ENCODE measurements at places on chromosomes 6 and 20. TPM values are rescaled to one million over a fixed set of nuclear protein-coding genes. Genes with fewer than 3 reads are reported as not detected.

- H3K4me1 ChIP-seq, result no peaks in the 10 kb centered on the region
- H3K36me3 ChIP-seq, result peaks cover 3% of the 10 kb centered on the region
- H3K27me3 ChIP-seq, result no peaks in the 10 kb centered on the region
- no peak overlapping the region for H3K4me3 ChIP-seq
Observed at GRCh38 chr6:46862381-46862780, 59.4 kb downstream of the ADGRF5 start.

DNA sequence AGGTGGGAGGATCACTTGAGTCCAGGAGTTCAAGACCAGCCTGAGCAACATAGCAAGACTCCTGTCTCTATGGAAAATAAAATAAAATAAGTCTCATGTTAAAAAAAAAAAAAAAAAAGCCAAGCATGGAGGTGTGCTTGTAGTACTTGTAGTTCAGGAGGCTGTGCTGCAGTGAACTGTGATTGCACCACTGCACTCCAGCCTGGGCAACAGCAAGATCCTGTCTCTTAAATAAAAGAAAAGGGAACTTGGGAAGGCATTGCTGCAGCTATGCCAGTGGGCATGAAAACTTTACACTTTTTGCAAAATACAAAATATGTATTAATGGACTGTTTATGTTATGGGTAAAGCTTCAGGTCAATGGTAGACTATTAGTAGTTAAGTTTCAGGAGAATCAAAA, 37.5 kb upstream of the REV3L start:
- DNase-seq, result no peak
- H3K4me3 ChIP-seq, result no peak overlapping the region
- no peaks in the 10 kb centered on the region for H3K4me1 ChIP-seq
- H3K27me3 ChIP-seq, result no peaks in the 10 kb centered on the region

GRCh38 chr6:82902290-82902689, 163.4 kb downstream of the UBE3D start:
- no peaks in the 10 kb centered on the region for H3K27me3 ChIP-seq
- no peaks in the 10 kb centered on the region for H3K36me3 ChIP-seq
- no peaks in the 10 kb centered on the region for H3K4me1 ChIP-seq
- H3K4me3 ChIP-seq, result no peak overlapping the region

GNAS-AS1 gene
- 1.1 TPM for total RNA-seq

MUCL3 gene
- total RNA-seq, result not detected

GRCh38 chr6:66662721-66663507, 955.9 kb upstream of the EYS start:
- no peak overlapping the region for H3K27ac ChIP-seq
- H3K27me3 ChIP-seq, result no peaks in the 10 kb centered on the region
- DNase-seq, result no peak
- H3K36me3 ChIP-seq, result no peaks in the 10 kb centered on the region
